Fibroblast of skin of abdomen (primary cell): ENCODE measurements at places on chromosomes 1 and 21.
A peak's percentile ranks its signal among the peaks of the same experiment; 100 is the strongest.

- no peak for DNase-seq
These were observed 31.0 kb upstream of the POU3F1 start for GRCh38 chr1:38077523-38078147.

DNA sequence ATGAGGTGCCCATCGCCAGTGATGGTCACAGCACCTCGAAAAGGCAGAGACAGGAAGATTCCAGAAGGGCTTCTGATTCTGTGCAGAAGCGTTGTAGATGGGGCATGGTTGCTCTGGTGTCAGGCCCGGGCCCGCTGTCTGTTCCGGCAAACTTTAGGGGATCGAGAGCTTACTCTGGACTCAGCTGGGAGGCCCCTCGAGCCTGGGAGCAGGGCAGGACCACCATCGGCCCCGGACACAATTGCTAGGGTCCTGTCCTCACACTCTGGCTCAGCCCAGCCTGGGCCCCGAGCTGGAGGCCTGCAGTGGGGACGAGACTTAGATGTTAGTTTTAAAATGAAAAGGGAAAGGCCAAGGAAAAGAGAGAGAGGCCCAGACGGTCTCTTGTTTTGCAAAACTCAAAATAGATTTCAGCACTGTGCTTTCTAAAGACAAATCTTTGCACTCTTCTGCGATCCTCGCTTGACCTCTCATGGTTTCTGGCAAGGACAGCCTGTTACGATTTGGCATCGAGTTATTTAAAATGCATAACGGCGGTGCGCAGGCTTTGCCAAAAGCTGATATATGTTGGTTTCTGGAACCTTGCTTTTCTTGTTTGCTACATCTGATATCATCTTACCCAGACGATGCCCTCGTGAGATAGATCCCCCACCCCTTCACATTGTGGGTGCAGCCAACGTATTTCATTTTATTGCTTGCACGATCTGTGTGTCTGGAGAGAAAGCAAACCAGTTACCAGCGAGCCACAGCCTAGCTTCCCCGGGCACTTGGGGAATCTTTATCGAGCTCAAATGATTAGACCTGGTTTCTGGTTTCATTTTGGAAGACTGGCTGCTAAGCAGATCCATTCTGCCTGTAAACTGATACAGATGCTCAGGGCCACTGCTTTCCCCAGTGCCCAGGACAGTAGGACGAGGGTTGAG lies 58.0 kb downstream of the PRDM16 start:
- no peak for DNase-seq

GRCh38 chr1:109290998-109291397 lies 8.1 kb upstream of the PSRC1 start:
- DNase-seq = no peak

- no peak for DNase-seq
These were observed 1.2 kb downstream of the ZFP69 start for GRCh38 chr1:40478276-40478675.

- DNase-seq = peak; percentile 31
These were observed 23.7 kb downstream of the NKAIN1 start for GRCh38 chr1:31216016-31216415.

DNA sequence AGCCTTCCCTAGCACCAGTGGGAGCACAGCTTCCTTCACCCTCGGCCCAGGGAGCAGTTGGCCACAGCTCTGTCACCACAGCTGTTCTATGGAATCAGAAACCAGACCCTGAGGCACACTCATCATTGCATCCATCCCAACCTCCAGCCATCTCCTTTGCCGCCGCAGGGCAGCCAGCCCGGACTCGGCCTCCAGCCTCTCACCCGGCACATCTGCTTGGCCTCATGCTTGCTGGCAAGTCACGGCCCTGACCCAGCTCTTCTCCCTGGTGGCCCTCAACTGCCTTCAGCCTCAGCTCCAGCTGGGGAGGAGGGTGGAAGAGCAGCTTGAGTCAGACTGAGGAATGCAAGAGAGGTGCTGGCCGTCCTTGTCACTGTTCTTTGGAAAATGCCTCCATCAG lies 59.8 kb downstream of the TOR1AIP2 start:
- DNase-seq = peak; percentile 31

GRCh38 chr1:111648806-111649205 lies 29.2 kb downstream of the RAP1A start:
- no peak for DNase-seq

- peak; percentile 85 for DNase-seq
These were observed 20.8 kb upstream of the LAPTM5 start for GRCh38 chr1:30778154-30778978.

DNA sequence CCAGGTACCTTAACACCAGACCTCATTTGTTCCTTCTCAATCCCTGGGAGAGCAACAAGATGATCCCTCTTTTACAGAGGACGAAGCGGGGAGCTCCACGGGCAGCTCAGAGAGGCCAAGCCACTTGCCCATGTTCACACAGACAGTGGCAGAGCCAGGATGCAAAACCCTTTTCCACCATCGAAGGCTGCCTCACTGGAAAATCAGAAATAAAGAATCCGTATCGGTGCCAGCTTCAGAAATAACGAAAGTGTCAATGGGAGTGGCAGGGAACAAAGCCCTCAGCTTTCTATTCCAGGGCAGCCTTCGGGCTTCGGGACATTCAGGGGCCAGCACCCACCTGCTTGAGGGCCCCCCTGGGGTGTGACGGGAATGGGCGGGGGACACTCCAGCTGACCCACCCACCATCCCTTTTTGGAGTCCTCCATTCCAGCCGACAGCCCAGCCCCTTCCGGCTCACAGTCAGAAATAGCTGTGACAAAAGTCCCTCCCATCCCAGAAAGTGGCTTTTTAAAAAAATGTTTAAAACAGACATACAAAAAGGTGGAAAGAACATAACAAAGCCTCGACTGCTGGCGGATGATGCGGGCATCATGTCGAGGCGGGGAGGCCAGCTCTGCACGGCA lies 6.0 kb downstream of the IFFO2 start:
- DNase-seq = no peak

DNA sequence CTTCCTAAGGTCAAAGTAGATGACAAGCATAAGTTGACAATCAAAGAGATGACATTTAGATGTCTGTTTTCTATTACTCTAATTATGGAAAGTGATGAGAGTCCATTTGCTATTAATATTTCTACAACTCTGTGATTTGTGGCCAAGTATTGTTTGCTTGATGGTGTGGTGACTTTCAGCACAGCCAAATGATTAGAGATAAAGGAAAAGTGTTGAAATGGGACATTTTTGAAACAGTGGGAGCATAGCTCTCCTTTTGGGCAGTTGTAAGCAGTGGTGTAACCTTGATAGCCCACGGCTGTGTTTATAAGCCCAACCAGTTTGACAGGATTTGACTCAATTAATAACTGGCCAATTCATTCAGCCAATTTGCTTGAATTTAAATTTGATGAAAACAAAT lies 31.6 kb downstream of the ZC3H11B start:
- DNase-seq = no peak

GRCh38 chr1:179840107-179840506 lies 37.5 kb downstream of the TOR1AIP2 start:
- DNase-seq = no peak

DNA sequence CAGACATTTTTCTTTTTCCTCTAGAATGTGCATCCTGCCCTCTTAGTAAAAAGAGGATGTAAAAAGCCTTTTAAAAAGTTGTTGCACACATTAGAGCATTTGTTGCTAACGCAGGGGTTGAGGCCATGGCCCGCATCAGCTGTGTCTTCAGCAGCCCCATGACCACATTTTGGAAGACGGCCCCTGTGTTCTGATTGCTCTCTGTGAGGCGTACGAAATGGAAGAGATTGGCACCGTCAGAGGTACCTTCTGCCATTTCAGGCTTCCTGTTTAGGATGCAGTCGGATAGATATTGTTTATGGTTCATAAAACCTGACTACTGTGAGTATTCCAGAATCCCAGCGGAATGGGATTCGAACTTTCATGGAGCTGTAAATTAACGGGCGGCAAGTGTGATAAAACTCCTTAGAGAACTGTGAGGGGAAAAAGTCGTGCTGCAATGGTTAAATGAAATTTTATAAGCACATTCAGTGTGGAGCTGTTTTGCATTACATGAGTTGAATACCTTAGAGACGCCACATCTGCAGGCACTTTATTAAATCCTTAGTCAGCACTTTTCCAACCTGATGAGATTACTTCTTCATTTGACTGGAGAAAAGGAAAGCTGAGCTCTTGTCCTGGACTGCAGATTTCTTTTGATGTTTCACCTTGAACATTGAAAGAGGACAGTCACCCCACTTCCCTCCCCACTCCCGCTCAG lies 273.9 kb downstream of the TM2D1 start:
- DNase-seq = peak; percentile 43

- no peak for DNase-seq
These were observed 65.1 kb upstream of the TTC34 start for GRCh38 chr1:2866422-2867086.

GRCh38 chr1:37633040-37633937 lies 1.4 kb downstream of the RSPO1 start:
- no peak for DNase-seq

DNA sequence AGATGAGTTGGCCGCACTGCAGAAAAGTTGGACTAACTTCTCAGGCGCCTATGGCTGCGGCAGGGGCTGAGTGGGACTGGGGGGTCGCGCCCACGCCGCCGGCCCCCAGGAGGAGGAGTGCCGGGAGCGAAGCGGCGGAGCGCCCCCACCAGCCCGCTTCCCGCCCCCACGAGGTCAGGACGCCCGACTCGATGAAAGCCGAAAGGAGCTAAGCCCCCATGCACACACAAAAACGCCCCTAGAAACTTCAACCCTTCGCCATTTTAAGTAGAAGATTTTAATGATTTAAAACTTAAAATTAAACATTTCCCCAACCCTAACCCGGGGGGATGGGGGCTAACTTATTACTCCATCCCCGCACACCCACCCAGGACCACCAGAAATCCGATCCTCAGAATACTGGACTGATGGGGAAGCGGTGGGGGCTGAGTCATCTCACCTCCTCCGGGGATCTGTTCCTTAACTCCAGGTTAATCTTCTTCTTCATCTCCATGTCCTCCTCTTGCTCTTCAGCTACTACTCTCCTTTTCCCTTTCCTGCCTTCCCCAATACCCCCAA lies 539 bp downstream of the ANP32E start:
- peak; percentile 4 for DNase-seq

DNA sequence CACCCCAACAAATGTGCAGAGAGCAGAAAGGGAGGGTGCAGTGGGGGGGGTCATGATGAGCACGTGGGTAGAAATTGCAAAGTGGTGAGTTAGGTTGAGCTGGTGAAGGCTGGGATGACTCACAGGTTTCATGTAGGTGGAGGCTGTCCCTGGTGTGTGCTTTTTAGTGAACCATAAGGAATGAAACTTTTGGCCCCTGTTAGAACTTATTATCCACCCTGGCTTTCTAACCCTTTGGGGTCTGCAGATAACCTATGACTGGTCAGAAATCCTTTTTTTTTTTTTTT lies 46.9 kb downstream of the DOP1B start:
- peak; percentile 84 for DNase-seq

- DNase-seq = no peak
These were observed 33.5 kb downstream of the ACOT7 start for GRCh38 chr1:6360117-6360496.

DNA sequence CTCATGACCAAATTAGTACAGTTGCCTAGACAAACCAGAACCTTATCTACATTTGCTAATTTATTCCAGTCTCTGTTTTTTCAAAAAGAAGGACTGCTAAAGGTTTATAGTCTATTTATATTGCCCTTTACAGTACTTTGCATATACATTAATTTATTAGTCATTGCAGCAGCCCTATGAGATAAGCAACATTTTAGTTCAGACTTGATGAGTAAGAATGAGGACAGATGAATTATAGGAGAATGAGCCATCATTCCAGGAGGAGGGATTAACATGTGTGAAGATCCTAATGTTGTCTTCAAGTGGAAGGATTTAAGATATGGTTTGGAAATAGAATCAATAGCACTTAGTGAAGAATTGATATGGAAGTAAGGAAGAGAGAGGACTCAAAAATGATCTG lies 152.4 kb downstream of the KCTD3 start:
- peak; percentile 75 for DNase-seq

GRCh38 chr1:104854529-104854928 lies 1104.8 kb downstream of the AMY1C start:
- DNase-seq = no peak

DNA sequence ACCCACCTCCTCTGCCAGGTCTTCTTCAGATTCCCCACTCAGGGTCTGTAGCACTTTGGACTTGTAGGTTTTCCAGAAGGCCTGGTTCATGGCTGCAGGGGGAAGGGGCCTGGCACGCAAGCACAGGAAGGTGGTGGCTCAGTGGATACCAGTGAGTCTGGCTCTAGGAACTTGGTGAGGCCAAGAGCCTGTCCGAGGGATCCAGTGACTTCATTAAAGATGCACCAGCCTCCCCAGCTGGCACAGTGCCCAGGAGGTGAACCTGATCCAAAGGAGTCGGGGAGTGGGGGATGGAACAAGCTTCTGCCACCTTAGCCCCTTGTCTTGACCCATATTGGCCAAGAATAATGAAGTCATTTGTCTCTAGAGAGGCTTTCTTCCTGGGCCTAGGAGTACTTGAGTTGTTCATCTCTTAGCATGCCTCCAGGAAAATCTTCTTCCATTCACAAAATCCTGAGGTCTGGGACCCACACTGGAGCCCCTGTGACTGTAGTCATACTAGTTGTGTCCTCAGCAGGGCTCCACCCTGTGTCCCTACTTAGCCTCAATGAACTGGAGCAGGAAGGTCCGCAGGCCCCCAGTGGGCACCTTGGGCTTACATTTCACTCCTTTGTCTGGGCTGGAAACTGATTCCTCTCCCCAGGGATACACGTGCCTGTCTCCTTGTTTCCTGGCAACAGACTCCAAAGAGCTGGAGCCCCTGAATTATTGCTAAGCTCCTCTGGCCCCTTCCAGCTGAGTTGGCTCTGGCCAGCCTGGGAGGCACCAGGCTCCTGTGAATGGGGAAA lies at the start of gene C1orf232:
Gene C1orf232, minus strand, starts transcription at position 554 of the 788 bp plus-strand sequence. Its CDS starts 464 bp downstream, at position 90.
- no peak for DNase-seq
